ENCODE measurements at places on chromosomes 5 and 9. TPM values are rescaled to one million over a fixed set of nuclear protein-coding genes. Genes with fewer than 3 reads are reported as not detected.

IRF1 gene
- total RNA-seq: 11.2 TPM

AQP7 gene
- total RNA-seq: not detected

IGIP gene
- 14.5 TPM for total RNA-seq

CNTLN gene
- total RNA-seq: 38.5 TPM

GRXCR2 gene
- not detected for total RNA-seq
